Activated naive CD8-positive, alpha-beta T cell treated with anti-CD3 and anti-CD28 coated beads, Interleukin-2, amount 10 ng/mL, durations not matched to agents 7 days and 5 days (primary cell): ENCODE measurements at places on chromosomes 12 and 14. TPM values are rescaled to one million over a fixed set of nuclear protein-coding genes. Genes with fewer than 3 reads are reported as not detected.

GRCh38 chr12:110531741-110532333 lies 29.7 kb downstream of the RAD9B start:
- H3K27ac ChIP-seq = peak overlapping the region; percentile 46
- no peak for DNase-seq
- H3K27me3 ChIP-seq = no peaks in the 10 kb centered on the region

The AMDHD1 gene
- 2.0 TPM for total RNA-seq

DNA sequence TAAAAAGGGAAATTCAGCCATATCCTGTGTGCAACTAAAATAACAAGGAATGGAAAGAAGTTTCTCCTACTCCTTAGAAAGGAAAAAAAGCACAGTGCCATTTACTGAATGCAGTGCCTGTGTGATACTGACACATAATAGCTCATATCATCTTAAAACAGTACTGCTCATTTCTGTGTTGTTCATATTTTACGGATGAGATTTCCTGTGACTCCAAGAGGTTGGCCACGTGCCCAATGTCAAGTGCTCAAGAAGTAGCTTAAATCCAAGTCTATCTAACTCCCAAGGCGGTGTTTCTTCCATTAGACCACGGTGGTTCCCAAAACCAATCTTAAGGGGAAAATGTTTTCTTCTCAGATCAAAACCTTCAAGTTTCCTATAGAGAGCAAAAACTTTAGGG lies 20.0 kb downstream of the MAP3K9 start:
- H3K4me3 ChIP-seq = no peak overlapping the region
- H3K27ac ChIP-seq = no peak overlapping the region
- peaks cover 8% of the 10 kb centered on the region for H3K36me3 ChIP-seq
- no peak for DNase-seq
- no peaks in the 10 kb centered on the region for H3K27me3 ChIP-seq
- H3K4me1 ChIP-seq = peaks cover 1% of the 10 kb centered on the region

The DBX2 gene
- total RNA-seq = not detected

- no peaks in the 10 kb centered on the region for H3K4me1 ChIP-seq
- DNase-seq = no peak
- H3K27ac ChIP-seq = no peak overlapping the region
- H3K36me3 ChIP-seq = no peaks in the 10 kb centered on the region
- H3K27me3 ChIP-seq = peaks cover 42% of the 10 kb centered on the region
Observed at GRCh38 chr12:125194987-125195386, 129.8 kb downstream of the AACS start.

The RPS6KL1 gene
- 2.6 TPM for total RNA-seq

The PAPOLA gene
- total RNA-seq = 175 TPM

DNA sequence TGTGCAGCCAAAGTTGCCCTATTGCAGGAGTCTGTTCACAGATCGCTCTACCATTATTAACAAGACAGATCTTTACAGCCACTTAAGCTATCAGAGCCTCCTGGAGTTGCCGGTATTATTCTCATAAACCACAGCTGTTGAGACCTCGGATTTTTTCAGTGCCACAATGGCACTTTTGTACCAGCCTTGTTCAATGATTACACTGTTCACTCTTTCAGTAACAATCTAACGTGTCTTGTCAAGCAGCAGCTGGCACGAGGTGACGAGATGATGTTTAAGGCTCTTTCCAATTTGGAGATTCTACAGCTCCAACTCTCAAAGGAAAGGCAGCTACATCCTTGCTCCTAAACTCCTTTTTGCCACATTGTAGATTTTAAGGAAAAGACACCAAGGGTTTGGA lies 30.7 kb downstream of the LRIG3 start:
- no peaks in the 10 kb centered on the region for H3K36me3 ChIP-seq

GRCh38 chr12:91180582-91181395 lies 1.8 kb downstream of the DCN start:
- no peak for DNase-seq
- H3K4me1 ChIP-seq = no peaks in the 10 kb centered on the region
- no peaks in the 10 kb centered on the region for H3K36me3 ChIP-seq

GRCh38 chr14:77645520-77646230 lies 29.2 kb upstream of the SPTLC2 start:
- H3K4me1 ChIP-seq = peaks cover 16% of the 10 kb centered on the region
- peaks cover 10% of the 10 kb centered on the region for H3K27me3 ChIP-seq
- no peak overlapping the region for H3K4me3 ChIP-seq
- DNase-seq = no peak

- H3K27ac ChIP-seq = no peak overlapping the region
- no peaks in the 10 kb centered on the region for H3K27me3 ChIP-seq
- no peak overlapping the region for H3K4me3 ChIP-seq
- peaks cover 23% of the 10 kb centered on the region for H3K36me3 ChIP-seq
- no peak for DNase-seq
- H3K4me1 ChIP-seq = no peaks in the 10 kb centered on the region
Observed at GRCh38 chr12:124961055-124961454, 27.9 kb downstream of the DHX37 start.

The ESPL1 gene
- total RNA-seq = 90.5 TPM

GRCh38 chr12:31323391-31324115 lies 2.4 kb downstream of the SINHCAF start:
- H3K4me3 ChIP-seq = peak overlapping the region; percentile 87
- H3K27me3 ChIP-seq = peaks cover 2% of the 10 kb centered on the region
- peak overlapping the region; percentile 98 for H3K27ac ChIP-seq
- no peak for DNase-seq
- peaks cover 45% of the 10 kb centered on the region for H3K4me1 ChIP-seq

DNA sequence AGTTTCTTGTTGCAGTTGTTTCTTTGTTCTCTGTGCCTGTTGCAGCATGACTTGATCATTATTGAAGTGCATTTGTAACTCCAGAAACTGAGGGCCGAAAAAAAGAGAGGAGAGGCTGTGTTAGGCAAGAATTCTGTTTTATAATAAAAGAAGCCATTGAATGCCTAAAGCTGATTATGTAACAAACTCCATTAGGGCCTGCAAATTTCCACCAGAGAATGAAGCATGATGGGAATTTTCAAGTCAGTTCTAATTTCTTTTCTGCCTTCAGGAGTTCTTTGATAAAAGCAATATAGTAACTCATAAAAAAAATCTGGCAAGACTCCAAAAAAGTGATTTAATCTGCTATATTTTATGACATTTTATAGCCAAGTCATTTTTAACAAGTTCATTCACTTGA lies 156.7 kb upstream of the RASSF8 start:
- H3K27me3 ChIP-seq = peaks cover 2% of the 10 kb centered on the region
- no peak for DNase-seq
- no peak overlapping the region for H3K4me3 ChIP-seq
- no peak overlapping the region for H3K27ac ChIP-seq
- no peaks in the 10 kb centered on the region for H3K36me3 ChIP-seq
- peaks cover 20% of the 10 kb centered on the region for H3K4me1 ChIP-seq

- no peak for DNase-seq
- no peak overlapping the region for H3K27ac ChIP-seq
- peaks cover 5% of the 10 kb centered on the region for H3K36me3 ChIP-seq
- no peak overlapping the region for H3K4me3 ChIP-seq
- H3K27me3 ChIP-seq = peaks cover 18% of the 10 kb centered on the region
Observed at GRCh38 chr12:124758266-124759220, 105.1 kb downstream of the SCARB1 start.

DNA sequence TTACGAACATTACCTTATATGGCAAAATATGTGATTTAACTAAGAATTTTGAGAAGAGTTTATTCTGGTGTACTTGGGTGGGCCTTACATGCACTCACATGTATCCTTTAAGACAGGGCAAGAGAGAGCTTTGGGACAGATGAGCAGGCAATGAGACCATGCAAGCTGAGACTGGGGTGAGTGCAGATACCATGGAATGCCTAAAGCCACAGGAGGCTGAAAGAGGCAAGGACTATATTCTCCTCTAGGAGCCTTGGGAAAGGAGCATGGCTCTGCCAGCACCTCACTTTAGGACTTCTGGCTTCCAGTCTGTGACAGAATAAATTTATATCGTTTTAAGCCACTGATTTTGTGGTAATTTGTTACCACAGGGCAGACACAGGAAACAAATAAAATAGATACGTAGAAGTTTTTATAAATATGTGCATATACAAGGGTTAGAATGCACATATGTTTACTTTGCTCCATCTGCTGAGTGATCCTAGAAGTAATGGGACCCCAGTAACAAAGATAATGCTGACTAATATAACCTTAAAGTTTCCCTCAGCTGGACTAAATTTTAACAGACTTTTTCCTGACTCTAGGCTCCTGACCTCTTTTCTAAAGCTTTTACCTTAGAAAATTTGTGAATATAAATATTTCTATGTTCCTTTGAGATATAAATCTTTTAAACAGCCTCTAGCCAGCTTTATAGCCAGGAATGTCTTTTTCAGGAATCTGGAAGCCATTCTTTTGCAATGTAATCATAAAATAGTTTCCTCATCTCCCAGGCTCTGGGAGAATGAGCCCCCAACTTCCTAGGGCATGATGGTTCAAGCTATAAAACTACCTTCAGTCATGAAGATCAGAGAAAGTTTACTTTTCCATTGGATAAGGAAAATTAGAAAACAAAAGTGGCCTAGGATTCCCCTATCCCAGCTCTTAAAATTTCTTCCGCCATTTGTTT lies 216.8 kb downstream of the PPFIA2 start:
- no peak overlapping the region for H3K4me3 ChIP-seq
- no peak for DNase-seq
- no peaks in the 10 kb centered on the region for H3K4me1 ChIP-seq
- no peak overlapping the region for H3K27ac ChIP-seq
- H3K27me3 ChIP-seq = no peaks in the 10 kb centered on the region

- no peaks in the 10 kb centered on the region for H3K36me3 ChIP-seq
- H3K4me3 ChIP-seq = no peak overlapping the region
- H3K4me1 ChIP-seq = peaks cover 3% of the 10 kb centered on the region
- no peak for DNase-seq
Observed at GRCh38 chr14:92701826-92702225, 46.6 kb downstream of the LGMN start.

The ARL1 gene
- 42.1 TPM for total RNA-seq

DNA sequence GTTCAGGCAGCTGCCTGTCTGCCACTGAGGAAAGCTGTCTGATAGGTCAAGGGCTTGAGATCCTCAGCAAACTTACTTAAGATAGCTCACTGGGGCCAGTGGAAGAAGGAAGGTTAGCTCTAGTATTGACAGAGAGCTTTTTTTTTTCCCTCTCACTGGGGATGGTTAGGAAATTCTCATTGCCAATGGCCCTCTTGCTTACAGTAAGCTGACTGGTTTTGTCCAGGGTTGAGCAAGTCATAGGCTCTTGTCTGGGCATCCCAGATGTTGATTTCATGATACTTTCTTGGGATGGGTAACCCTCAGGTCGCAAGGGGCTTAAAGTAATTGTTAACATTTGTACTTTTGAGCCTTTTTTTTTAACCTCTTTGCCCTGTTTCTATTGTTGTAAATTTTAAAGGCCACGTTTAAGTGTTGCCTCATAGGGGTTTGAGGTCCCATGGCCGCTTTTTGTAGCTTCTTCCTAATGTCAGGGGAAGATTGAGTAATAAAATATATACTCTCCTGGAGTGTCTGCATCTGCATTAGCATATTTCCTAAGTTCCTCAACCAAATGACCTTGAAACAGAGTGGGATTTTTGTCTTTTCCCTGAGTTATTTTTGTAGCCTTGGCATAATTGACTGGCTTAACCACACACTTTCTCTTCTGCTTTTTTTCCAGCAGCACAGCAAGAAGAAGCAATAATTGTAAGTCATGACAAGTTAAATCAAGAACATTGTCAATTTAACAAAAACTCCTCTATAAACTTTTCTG lies 716.0 kb downstream of the LRFN5 start:
- no peak overlapping the region for H3K27ac ChIP-seq
- H3K27me3 ChIP-seq = no peaks in the 10 kb centered on the region
- no peak overlapping the region for H3K4me3 ChIP-seq
- no peaks in the 10 kb centered on the region for H3K4me1 ChIP-seq

DNA sequence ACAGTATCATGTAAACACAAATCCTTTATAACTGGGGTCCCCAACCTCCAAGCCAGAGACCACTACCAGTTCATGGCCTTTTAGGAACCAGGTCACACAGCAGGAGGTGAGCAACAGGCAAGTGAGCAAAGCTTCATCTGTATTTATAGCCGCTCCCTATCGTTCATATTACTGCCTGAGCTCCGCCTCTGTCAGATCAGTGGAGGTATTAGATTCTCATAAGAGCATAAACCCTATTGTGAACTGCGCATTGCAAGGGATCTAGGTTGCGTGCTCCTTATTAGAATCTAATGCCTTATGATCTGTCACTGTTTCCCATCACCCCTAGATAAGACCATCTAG lies 49.9 kb downstream of the LRP6 start:
- H3K27ac ChIP-seq = no peak overlapping the region
- peaks cover 5% of the 10 kb centered on the region for H3K4me1 ChIP-seq
- H3K27me3 ChIP-seq = peaks cover 69% of the 10 kb centered on the region
- DNase-seq = no peak
- no peak overlapping the region for H3K4me3 ChIP-seq

The GZMB gene
- 217 TPM for total RNA-seq

DNA sequence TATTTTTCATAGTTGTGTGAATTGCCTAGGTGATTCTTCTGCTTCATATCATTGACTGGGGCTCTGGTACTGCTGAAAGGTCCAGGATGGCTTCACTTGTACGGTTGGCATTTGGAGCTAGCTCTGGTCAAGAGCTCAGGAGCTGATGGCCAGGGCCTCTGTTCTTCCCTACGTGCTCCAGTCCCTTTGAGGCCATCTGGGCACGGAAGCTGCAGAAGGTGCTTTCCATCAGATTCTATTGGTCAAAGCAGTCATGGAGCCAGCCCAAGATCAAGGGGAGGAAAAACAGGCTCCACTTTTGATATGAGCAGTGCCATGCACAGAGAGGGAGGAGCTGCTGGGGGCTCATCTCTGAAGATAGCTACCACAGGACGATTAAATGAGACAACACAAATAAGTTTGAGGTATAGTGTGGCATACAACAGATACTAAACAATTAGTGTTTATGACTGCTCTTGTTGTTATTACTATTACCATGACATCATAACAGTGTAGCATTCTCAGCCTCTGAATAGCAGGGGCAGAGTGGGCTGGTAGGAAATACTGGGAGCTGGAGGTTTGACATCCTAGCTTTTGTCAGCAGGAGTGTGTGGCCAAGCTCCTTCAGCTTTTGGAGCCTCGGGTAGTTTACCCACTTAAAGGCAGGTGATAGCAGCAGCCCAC lies 10.4 kb downstream of the KRT83 start:
- H3K36me3 ChIP-seq = no peaks in the 10 kb centered on the region
- peaks cover 74% of the 10 kb centered on the region for H3K27me3 ChIP-seq
- H3K27ac ChIP-seq = no peak overlapping the region
- H3K4me1 ChIP-seq = peaks cover 13% of the 10 kb centered on the region

The DLK1 gene
- not detected for total RNA-seq

DNA sequence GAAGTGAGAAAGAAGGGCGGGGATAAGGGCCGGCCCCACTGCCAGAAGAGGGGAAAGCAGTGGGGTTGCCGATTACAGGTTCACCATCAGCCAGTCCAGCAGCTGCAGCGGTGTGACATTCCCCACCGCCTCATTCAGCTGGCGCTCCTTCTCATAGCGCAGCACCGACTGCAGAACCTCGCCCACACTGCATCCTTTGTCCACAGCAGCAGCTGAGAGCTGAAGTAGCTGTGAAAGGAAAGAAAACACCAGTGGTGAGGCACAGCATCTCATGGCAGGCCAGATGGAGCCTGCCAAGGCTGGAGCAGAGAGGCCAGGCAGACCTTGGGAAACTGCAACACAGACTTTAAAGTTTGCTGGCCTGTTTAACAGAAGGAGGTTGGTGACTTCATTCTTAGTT lies 33.2 kb downstream of the AKAP3 start:
- H3K4me1 ChIP-seq = peaks cover 1% of the 10 kb centered on the region
- no peaks in the 10 kb centered on the region for H3K27me3 ChIP-seq
- H3K4me3 ChIP-seq = no peak overlapping the region
- peaks cover 12% of the 10 kb centered on the region for H3K36me3 ChIP-seq

The MYF5 gene
- total RNA-seq = not detected

- peak overlapping the region; percentile 82 for H3K4me3 ChIP-seq
- peaks cover 14% of the 10 kb centered on the region for H3K36me3 ChIP-seq
- peak overlapping the region; percentile 90 for H3K27ac ChIP-seq
- no peaks in the 10 kb centered on the region for H3K27me3 ChIP-seq
- peak; percentile 74 for DNase-seq
Observed at GRCh38 chr14:97978341-97978740, 1181.2 kb downstream of the VRK1 start.
